ENCODE measurements at places on chromosomes 7 and 10. TPM values are rescaled to one million over a fixed set of nuclear protein-coding genes. Genes with fewer than 3 reads are reported as not detected.

The RBM20 gene
- 0.07 TPM for total RNA-seq

The CPA1 gene
- not detected for total RNA-seq

The SPDYE16 gene
- total RNA-seq = not detected

The LIPF gene
- not detected for total RNA-seq

The HMX3 gene
- not detected for total RNA-seq

The APBB1IP gene
- 1.6 TPM for total RNA-seq

The CYP26C1 gene
- total RNA-seq = 0.43 TPM

The GATA3 gene
- total RNA-seq = 3.2 TPM

GRCh38 chr7:867406-868188 is 8.8 kb upstream of the GET4 start:
- peak; percentile 60 for DNase-seq

GRCh38 chr7:99137411-99138180 is 6.3 kb downstream of the SMURF1 start:
- DNase-seq = peak; percentile 74

DNA sequence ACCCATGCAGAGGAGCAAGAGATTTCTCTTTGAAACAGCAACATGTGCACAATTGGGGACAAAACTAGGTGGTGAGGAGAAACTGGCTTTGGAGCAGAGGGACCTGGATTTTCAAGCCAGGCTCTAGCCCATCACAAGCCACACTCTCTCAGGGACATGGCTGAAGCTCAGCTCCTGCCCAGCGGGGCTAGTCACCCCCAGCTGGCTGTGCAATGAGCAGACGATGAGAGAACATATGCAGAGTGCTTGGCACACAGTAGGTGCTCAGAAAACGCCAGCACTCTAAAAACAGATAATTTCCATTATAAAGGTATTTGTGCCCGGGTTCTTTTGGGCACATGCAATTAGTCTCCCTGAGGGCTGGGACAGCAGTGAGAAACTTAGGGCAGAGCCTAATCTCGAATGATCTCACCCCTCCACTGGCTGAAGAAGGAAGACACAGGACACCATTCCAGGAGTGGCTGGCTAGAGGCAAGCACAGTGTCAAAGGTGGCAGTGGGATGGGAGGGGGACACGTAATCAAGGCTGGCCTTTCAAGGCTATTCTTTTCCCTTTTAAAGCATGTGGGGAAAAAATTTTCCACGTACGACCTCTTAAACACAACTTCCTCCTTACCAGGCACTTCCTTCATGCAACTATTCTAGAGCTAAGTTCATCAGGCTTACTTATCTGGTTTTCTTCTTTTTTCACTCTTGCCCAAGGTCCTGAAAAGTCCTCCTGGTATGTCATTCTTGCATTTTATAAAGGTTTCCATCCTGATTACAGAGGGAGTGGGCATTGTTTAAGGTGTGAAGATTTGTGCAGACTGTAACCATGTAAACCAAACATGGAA is 15.1 kb downstream of the FAM53B start:
- no peak for DNase-seq

DNA sequence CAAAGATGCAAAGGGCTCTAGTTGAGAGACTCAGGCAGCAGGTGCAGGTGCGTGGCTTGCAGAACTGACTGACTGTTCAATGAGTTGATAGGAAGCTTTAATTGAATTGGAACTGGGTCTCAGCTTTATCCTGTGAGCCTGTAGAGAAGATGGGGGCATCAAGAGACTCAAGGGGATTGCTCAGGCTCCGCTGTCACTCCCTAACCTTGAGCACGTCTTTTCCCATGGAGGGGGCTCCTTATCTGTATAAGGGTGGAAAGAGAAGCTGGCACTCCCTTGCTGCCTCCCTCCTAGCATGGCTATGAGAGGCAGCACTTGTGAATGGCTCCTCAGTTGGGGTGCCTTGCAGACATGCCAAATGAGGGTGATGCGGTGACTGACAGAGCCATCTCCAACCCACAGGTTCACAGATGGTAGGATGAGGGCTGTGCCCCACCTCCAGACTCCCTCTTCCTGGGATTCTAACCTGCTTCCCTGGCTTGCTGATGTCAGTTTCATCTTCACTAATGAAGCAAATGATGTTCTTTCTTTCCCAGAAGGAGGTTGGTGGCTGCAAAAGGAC is 12.4 kb upstream of the PLEKHA1 start:
- no peak for DNase-seq

DNA sequence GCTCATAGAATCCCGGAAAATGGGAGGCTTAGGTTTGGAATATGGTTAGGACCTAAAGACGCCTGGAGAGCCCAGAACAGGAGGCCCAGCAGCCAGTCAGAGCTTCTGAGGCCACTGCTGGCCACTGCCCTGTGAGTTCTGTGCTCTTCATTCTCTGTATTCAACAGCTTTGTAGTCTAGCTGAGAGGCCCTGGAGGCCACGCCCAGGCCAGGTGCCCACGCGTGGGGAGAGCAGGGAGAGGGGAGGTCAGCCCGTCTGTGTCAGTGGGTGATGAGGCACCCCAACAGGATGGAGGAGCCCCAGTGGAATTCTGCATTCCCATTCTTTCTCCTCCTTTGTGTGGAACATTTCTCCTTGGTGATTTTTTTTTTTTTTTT is 29.1 kb downstream of the IL15RA start:
- no peak for DNase-seq

- DNase-seq = no peak
Observed at GRCh38 chr10:58281092-58281752, 12.3 kb downstream of the CISD1 start.

DNA sequence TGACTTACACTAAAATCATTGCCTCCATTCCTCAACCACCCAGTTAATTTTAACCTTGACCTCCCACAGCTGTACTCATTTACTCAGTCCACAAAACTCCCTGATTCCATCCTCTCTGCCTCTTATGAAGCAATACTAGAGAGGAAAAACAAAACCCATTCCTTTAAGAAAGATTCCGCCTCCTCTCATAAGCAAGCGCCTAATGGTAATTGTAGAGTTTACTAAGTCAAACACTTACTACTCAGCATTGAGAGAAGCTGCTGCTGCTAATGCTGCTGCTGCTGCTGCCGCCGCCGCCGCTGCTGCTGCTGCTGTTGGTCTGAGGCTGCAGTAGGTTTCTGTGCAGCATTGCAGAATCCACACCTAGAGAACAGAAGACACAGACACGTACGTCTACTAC is 2.1 kb upstream of the ADD3 start:
- peak; percentile 78 for DNase-seq

DNA sequence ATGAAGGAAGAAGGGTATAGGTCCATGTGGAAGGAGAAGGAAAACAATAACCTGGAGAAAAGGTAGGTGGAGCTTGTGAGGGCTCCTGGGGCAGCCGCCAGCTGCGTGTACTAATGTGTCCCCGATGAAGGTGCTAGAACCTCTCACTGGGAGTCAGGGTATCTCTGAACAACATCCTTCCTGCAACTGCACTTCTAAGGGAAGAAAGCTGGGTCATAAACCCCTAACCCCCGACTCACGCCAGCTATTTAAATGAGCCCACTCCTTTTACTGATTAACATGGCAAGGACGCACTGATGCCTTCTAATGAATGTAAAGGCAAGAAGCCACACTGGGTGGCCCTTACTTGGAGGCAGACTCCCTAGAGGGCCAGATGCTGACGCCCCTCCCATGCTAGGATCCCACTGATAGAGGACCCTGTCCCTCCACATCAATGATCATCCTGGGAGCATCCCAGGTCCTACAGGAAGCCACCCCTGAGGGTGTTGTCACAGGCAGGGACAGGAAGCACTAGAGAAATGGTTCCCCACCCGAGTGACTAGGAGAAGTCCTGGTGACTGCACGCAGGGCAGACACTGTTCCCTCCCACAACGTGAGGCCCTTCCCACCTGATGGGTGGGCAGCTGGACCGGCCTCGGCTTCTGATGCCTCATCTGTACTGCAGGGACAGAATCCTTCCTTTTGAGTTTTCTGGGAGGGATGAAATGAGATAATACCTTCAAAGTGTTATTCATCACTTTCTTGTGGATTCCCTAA is 20.4 kb downstream of the JCAD start:
- DNase-seq = no peak

DNA sequence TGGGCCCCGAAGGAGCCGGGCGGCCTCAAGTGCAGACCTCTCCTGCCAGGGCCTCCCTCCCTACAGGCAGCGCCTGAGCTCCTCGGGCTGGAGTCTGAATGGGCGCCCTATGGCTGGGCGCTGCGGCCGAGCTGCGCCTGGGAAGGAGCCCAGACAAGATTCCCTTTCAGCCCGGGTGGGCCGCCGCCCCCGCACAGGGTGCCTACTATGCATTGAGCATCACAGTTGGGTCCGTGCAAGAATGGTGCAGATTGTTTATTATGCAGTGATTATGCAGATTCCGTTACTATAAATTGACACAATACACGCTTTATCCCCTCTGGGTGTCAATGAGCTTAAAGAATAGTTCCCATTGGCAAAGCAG is 77.2 kb upstream of the PDGFA start:
- DNase-seq = no peak

DNA sequence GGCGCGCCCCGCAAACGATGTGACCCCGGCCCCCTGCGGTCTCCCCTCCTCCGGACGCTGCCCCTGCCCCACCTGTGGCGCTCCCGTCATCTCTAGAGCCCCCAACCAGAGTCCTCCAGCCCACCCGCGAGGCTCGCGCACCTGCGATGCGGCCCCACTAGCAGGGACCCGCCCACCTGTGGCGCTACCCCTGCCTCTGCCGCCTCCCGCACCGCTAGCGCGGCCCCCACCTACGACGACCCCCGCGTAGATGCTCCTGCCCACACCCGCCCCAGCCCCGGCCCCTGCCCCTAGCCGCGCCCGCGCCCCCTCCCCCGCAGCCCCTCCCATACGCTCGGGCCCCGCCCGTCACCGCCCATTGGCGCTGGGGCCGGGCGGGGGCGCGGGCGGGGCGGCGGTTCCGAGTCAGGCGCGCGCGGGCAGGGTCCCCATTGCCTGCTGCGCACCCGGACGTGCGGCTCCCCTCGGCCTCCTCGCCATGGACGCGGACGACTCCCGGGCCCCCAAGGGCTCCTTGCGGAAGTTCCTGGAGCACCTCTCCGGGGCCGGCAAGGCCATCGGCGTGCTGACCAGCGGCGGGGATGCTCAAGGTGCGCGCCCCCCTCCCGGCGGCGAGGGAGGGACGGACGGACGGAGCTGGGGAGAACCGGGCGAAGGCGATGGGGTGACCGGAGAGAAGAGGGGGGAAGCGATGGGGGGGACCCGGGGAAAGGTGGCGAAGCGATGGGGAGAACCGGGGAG is at the start of gene PFKP:
Gene PFKP, plus strand, starts transcription at position 431 of the 741 bp plus-strand sequence. Its CDS starts 48 bp downstream, at position 479.
- no peak for DNase-seq

- no peak for DNase-seq
Observed at GRCh38 chr7:21159506-21159905, 268.4 kb upstream of the SP4 start.

- DNase-seq = no peak
Observed at GRCh38 chr10:1486841-1487687, 250.3 kb downstream of the ADARB2 start.

GRCh38 chr10:89085153-89085552 is 94.6 kb downstream of the FAS start:
- no peak for DNase-seq

GRCh38 chr7:30974605-30975255 is 11.0 kb downstream of the GHRHR start:
- peak; percentile 49 for DNase-seq
